ENCODE measurements at places on chromosomes 12 and 14.

DNA sequence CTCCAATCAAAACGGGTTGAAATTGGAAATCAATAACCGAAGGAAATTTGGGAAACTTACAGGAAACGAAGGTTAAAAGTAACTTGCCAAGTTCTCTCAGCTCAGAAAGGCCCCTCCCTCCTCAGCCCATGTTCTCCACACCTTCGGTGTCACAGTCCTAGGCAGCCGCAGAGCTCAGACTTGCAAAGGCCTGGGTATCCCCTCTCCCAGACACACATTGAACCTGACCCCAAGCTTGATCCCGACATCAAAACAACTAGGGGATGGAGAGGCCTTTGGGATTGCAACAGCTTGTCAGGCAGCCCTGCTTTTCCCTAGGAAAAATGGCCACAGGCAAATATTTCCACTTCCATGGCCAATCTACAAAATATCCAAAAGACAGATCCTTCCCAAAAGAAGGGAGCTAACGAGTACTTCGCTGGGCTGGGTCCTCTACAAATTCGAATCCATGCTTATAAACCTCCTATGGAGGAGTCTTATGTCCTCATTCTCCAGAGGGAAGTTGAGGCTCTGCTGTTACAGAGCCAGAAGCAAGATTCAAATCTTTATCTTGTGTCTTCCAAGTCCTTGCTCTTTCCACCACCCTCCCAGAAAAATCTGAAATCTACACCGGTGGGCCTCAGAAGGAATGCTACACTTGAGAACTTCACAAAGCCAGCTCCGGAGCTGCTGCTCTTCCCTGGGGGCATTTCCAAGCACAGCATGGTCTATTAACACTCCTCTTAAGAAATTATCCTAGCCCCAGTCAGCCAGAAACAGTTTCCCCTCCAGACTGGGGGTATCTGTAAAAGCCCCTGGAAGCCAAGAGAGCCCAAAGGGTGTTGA is 35.7 kb upstream of the PNMA1 start:
- DNase-seq = no peak

DNA sequence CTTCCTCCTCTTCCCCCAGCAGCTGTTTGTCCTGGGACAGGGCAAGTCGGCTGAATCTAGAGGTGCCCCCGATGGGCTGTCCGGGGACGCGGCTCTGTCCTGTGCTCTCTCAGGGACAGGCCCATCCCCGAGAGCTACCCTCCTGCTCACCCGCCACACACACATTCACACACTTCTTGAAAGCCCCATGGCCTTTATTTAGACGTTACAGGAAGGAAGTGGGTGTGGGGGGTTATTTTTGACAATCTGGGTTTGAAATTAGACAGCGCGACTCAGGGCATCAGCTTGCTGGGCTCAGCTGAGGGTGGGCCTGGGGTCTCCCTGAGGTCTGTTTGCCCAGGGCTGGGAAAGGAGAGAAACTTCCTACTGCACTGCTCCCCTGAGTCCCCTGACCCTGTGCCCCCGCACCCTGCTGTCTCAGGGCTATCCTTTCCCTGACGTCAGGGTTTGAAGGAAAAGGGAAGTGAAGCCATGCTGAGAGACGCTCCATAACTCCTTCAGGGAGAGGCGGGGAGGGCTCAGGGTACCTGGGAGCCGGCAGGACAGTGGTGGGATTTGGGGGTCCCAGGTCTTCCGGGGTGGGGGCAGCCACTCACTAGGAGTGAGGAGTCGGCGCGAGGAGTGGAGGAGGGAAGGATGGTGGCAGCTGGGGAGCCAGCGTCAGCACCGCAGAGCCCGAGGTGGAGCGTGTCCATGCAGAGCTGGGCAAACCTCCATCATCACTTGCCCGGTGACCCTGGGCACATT is 8.1 kb downstream of the PTPN6 start:
- peak; percentile 85 for DNase-seq

GRCh38 chr12:49976557-49976956 is 3.8 kb downstream of the AQP6 start:
- no peak for DNase-seq

DNA sequence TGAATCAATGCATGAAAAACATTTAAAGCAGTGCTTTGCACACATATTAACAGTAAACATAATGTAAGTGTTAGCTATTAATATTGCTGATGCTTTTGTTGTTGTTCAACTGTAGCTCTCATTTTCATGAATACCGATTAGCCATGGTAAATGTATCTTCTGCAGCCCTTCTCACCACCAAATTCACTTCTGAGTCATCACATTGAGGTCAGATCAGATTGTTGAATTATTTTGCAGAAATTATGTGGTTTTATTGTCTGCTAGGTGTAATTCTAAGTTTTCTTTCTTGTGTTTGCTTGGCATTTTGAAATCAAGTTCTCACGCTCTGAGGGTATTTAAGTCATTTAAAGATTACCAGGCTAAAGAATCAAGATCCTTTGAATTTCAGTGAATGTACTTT is 74.6 kb downstream of the AKAP6 start:
- no peak for DNase-seq

DNA sequence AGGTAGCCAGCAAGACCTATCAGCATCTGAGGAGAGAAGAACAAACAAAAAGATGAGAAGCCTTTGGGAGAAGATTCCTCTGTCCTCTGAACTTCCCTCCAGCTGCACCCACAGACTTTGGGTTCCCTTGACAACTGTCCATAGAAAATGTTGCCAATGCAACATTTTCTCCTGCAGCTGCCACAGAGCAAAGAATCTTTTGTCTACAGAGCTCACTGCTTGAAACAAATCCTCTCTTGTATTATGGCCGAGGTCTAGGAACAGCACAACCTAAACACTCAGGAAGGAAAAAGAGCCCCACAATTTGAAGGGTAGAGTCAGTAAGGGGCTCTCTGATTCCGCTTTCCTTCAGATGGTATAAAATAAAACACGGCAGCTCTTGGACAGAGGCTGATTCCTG is 14.3 kb downstream of the POMT2 start:
- no peak for DNase-seq

GRCh38 chr12:77861317-77861716 is 30.6 kb downstream of the NAV3 start:
- no peak for DNase-seq

DNA sequence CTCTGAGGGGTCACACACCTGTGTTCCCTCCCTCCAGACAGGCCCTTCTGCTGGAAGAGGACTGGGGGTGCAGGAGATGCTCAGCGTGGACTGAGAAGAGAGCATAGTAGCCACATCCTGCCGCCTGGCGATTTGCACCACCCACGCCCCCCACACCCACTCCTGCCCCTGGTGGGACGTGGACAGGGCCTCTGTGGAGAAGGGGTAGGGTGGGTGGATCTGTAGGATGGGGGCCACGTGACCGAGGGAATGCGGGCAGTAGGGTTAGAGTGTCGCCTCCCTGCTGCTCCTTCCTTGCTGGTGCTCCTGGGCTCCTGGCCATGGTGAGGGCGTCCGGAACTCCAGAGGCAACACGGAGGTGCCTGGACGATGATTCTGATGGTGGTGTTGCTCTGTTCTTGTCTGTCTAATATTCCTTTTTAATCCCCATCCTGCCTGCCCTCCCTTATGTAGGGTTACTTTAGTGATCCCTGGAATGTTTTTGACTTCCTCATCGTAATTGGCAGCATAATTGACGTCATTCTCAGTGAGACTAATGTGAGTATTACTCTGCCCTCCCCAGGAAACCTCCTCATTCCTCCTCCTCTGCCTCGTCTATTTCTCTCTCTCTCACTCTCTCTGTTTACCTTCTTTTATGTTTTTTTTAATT is 161.5 kb upstream of the FKBP4 start:
- DNase-seq = no peak

Measured in CD4-positive, alpha-beta memory T cell (primary cell).